ENCODE measurements at places on chromosomes 5 and 9. TPM values are rescaled to one million over a fixed set of nuclear protein-coding genes. Genes with fewer than 3 reads are reported as not detected.

Gene BTNL9
- polyA plus RNA-seq: 57.8 TPM

Gene KCNV2
- polyA plus RNA-seq: not detected

Gene DELE1
- 62.0 TPM for polyA plus RNA-seq

Gene IFNE
- not detected for polyA plus RNA-seq

Gene ROPN1L
- polyA plus RNA-seq: 0.93 TPM

Gene ADAMTS13
- polyA plus RNA-seq: 4.6 TPM

Measured in right cardiac atrium (tissue), 5 donors.